ENCODE measurements at places on chromosomes 3 and 15.

- DNase-seq, result no peak
Measured at GRCh38 chr3:38511546-38511945, 15.4 kb downstream of the EXOG start.

DNA sequence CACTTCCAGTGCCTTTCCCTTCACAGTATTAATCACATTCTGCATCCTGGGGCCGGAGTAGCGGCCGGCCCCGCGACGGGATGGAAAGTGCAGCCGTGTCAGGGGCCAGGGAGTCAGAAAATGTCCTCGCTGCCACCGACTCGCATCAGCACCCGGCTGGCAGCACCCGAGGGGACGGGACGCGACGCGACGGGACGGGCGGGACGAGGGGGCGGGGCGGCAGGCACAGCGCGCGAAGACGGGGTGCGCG is 353 bp downstream of the ATG3 start:
- no peak for DNase-seq

DNA sequence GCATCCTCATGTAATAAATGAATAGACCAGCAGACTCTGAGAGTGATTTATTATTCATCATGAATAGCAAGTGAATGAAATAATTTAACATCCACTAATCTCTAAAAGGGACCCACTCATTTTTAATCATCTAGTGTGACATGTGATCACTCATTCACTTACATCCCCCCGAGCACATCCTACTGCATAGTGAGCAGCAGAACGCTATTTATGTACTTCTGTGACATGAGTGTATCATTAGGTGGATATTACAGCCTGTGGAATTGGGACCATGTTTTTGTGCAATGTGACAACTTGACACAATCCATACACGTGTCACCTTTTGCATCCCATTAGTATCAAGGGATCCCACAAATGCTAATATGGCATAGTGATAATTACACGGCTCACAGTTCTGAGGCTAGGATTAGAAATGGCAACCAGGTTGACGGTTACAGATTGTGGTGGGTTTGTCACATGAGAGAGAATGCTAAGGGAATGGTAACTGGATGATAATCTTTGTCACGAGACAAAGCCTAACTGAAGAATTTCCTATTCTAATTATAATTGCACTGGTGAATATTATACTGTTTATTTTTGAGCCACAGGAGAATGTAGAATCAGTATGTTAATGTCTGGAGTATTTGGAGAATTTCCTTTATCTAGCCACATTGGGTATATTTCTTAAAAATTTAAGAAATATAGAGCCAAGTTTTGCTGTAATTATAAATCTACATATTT is 595.2 kb upstream of the TBL1XR1 start:
- no peak for DNase-seq

DNA sequence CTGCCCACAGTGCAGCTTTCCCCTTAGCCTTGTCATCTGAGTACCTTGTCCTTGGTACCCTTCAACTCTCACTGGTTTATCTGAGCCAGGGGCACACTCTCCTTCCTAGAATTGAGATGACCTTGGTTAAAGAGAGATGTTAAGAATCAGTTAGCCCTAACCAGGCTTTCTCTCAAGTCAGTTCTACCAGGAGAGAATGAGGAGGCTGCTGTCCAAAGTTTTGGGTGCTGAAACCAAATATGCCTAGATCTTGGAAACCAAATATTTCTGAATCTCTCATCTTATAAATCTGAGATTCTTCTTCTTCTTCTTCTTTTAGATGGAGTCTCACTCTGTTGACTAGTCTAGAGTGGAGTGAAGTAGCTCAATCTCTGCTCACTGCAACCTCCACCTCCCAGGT is 12.0 kb upstream of the CTXND1 start:
- no peak for DNase-seq

GRCh38 chr3:36992806-36993325 is at the start of gene EPM2AIP1:
EPM2AIP1 (minus strand) TSS chr3:36993131; CDS start chr3:36993077, 54 bp downstream.
- DNase-seq, result no peak

DNA sequence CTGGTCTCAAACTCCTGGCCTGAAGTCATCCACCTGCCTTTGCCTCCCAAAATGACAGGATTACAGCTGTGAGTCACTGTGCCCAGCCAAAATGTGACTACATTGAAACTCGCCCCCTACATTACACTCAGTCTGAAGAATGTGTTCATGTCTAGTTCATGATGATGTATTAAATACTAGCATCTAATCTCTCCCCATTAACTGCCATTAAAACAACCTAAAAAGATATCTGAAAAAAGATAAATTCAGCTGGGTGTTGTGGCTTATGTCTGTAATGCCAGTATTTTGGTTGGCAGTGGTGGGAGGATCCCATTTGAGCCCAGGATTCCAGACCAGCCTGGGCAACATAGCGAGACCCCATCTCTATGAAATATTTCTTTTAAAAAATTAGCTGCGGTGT is 159.4 kb downstream of the PCCB start:
- no peak for DNase-seq

- no peak for DNase-seq
Measured at GRCh38 chr15:66165856-66166255, 87.7 kb downstream of the MEGF11 start.

- no peak for DNase-seq
Measured at GRCh38 chr15:70826634-70827033, 27.3 kb downstream of the LARP6 start.

- no peak for DNase-seq
Measured at GRCh38 chr15:66164788-66165187, 88.8 kb downstream of the MEGF11 start.

GRCh38 chr3:174243171-174243570 is 616.0 kb upstream of the NAALADL2 start:
- DNase-seq, result no peak

DNA sequence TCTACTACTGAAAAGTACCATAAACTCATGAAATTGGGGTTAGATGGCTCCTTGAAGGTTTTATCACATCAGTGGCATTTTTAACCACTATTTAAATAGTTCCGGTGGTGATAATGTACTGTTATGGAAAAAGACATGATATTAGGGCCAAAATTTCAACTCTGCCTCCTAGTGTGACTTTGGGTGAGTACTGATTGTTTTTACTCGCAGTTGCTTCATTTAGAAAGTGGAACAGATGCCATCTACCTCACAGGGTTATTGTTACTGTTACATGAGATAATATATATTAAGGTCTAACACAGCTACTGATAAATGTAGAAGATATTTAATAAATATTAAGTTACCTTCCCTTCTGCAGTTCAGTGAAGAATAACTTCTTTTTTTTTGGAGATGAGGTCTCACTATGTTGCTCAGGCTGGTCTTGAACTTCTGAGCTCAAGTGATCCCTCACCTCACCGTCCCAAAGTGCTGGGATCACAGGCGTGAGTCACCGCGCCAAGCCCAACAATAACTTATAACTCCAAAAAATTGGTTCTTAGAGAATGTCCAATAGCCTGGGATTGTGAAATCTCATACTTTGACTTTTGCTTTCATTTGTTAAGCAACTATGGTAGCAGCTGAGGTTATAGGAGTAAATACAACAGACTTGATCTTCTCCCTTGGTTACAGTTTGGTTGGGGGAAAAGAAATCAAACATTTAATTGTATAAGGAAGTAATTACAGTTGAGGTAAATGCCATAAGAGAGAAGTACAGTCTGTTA is 48.3 kb downstream of the MEF2A start:
- DNase-seq, result no peak

DNA sequence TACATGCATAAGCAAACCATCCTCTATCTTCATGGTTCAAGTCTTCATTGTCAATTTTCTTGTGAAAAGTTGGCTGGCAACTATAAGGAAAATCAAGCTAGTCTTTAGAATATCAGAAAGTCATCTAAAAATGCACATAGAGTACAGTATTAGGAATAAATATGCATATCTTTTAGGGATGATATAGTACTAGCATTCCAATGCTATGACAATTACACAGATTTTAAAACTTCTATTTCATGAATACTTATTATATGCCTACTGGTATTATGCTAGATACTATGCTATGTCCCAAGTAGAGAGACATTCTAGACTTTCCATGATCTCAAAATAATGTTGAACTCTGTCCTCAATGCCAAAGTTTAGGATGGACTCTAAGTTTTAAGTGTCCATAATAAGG is 81.3 kb upstream of the NAALADL2 start:
- no peak for DNase-seq

DNA sequence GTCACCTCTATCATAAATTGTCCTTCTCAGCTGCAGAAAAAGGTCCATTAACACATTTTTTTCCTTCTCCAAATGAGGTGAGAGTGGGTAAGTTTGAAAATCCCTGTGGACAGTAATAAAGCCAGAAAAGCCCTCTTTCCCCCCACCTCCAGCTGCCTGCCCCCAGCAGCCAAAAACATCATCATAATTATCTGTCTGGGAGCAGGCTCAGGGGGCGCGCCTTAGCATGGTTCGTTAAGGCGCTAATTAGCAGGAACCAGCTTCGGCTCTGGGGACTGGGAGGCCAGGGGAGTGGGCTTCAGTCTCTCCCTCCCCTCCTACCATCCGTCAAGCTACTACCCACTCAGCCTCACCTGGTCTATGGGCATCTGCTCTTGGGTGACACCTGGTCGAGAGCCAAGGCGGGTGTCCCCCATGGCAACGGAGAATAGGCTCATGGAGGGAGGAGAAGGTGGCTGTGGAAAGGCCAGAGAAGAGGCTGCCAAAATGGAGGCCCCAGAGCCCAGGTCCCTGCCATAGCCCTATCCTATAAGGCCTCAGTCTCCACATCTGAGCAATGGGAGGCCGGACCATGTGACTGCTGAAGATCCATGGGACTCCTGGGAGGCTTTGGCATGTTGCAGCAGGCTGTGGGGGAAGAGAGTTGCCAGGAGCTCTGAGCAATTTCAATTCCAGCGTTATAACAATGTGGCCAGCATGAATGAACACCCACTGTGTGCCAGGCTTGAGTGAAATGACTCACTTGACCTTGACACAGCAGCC is 140.1 kb upstream of the LINGO1 start:
- no peak for DNase-seq

DNA sequence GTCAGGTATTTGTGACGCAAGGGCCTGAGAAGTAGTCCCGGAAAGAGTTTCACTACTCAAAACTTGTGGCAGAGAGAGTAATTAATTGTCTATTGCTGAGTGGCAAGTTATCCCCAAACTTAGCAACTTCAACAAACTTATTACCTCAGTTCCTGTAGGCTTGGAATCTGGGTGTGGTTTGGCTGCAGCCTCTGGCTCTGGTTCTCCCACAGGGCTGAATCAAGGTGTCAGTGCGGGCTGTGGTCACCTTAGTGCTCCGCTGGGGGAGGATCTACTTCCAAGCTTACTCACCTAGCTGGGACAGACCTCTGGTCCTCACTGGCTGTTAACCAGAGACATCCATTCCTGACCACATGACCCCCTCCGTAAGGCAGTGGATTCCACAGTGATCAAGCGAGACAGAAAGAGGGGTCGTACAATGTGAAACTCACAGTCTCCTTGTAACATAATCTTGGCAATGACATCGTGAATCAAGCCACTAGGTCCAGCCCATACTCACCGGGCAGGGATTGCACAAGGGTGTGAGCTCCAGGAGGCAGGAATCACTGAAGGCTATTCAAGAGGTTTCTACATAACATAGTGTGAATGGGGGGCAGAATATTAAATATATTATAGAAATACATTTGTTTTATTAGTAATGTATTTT is 138.3 kb downstream of the RYR3 start:
- DNase-seq, result no peak

DNA sequence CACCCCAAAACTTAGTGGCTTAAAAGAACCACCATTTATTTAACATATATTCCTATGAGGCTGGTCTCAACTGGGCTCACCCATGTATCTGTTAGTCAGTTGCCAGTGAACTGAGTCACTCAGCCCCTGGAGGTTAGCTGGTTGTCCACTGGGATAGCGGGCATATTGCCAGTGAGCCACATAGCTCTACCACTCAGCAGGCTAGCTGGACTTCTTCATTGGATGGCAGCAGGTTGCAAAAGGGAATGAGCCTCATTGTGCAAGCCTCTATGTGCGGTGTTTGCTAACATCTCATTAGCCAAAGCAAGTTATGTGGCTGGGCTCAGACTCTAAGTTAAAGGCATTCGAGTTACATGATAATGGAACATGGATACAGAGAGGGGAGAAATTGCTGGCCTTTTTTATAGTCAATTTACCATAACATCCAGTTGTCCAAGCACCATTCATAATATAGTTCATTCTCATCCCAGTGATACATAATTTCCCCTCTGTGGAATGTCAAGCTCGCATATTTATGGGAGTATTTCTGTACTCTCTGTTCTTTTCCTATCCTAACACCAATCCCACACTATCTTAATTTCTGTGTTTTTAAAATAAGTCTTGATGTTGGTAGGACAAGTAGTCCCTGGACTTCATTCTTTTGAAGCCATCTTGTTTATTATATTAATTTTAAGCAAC is 8.7 kb downstream of the BTD start:
- no peak for DNase-seq

DNA sequence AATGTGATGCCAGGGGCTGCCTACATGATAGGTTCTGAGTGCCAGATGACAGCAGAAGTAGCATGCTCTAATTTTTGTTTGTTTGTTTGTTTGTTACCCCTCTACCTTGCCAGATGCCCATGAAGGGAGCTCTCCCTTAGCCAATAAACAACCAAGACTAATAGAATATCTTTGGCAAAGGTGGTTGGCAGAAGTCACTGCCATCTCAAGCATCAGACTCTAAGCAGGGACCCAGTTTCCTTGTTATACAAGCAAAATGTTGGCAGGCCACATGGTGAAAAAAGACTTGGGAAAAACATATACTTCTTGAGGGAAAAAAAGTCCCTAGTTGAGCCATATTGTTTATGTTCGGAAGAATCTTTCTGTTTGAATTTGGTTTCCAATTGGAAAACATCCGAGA is 609.0 kb upstream of the CFAP20DC start:
- DNase-seq, result no peak

GRCh38 chr3:89227218-89227617 is 119.8 kb downstream of the EPHA3 start:
- no peak for DNase-seq

GRCh38 chr3:114241262-114241661 is 3.9 kb upstream of the ZNF80 start:
- DNase-seq, result no peak

DNA sequence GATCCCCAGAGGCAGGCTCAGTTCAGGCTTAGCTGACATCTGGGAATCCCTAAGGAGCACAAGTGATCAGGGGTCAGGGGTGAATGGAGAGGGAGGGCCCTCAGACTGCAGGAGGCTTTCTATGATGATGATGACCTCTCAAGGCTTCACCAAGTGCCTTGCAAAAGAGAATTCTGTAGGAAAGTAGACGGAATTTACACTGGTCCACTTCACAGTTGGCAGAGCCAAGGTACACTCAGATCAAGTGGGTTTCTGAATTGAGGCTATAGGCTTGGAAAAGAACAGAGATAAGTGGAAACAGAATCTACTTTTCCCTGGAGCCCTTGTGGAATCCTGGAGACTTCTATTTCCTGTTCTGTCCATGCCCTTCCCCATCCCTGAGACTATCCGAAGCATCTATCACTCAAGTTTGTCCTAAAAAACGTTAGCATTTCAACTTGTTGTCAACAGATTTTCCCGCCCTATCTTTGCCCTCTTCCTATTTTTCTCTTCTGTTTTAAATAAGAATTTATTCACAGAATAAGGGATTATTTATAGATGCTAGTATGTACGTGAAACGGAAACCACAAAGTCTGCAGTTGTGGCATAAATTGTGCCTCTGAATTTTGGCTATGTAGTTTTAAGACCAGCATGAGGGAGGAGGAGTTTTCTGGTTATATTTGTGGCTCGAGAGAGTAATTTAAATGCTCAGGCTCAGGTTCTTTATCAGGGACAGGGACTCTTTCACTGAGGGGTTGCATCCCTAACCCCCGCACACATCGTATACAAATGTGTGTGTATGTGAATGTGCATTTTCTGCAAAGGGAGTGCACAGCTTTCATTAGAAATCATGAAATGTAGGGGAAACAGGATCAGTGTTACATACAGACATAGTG is 12.8 kb downstream of the GCSAM start:
- no peak for DNase-seq

GRCh38 chr3:135325096-135325495 is 530.0 kb downstream of the EPHB1 start:
- DNase-seq, result no peak
